GM12892 (cell line): ENCODE measurements at places on chromosomes 12 and 14.

DNA sequence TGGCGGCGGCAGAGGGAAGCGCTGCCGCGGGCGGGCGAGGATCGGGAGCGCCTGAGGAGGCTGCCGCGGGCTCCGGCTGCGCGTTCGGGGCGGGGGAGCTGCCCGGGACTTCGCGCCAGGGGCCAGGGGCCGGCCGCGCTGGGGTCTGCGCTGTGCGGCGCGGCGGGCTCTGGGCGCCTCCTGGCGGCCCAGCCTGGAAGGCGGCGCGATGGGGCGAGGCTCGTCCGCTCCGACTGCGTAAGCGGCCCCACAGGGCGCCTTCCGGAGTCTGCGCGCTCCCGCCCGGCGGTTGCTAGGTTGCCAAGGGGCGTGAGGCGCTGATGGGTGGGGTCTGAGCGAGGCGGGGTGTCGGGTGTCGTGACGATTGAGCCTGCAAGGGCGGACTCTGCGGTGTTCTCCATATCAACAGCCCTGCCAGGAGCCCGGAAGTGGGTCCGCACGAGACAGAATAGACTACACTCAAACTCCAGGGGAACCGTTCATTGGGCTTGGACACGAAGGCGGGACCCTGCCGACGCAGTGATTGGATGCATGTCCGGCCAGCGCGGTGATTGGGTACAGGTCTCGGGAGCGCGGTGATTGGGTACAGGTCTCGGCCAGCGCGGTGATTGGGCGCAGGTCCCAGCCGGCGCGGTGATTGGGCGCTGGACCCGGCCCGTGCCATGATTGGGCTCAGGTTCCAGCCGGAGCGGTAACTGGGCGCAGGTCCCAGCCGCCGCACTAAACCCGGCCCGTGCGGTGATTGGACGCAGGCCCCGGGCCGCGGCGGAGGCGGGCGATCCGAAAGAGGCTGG, at the start of gene TEDC1:
TEDC1 (plus strand) TSS at position 675 of the 794 bp plus-strand sequence. CDS start 130 bp downstream, outside the sequence.
- DNase-seq = peak; percentile 98

GRCh38 chr12:91874086-91874865, 271.4 kb downstream of the BTG1 start:
- no peak for DNase-seq

DNA sequence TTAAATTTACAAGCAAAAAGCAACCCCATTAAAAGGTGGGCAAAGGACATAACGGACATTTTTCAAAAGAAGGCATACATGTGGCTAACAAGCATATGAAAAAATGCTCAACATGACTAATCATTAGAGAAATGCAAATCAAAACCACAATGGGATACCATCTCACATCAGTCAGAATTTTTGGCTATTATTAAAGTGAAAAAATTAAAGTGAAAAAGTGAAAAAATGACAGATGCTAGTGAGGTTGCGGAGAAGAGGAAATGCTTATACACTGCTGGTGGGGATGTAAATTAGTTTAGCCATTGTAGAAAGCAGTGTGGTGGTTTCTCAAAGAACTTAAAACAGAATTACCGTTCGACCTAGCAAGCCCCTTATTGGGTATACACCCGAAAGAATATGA, 7.9 kb downstream of the OTOGL start:
- no peak for DNase-seq

- no peak for DNase-seq
Measured at GRCh38 chr14:61489932-61490331, 168.6 kb downstream of the PRKCH start.

GRCh38 chr12:49880756-49881414, 22.8 kb downstream of the FAIM2 start:
- DNase-seq = no peak

GRCh38 chr12:97182769-97183168, 275.7 kb downstream of the NEDD1 start:
- DNase-seq = no peak

DNA sequence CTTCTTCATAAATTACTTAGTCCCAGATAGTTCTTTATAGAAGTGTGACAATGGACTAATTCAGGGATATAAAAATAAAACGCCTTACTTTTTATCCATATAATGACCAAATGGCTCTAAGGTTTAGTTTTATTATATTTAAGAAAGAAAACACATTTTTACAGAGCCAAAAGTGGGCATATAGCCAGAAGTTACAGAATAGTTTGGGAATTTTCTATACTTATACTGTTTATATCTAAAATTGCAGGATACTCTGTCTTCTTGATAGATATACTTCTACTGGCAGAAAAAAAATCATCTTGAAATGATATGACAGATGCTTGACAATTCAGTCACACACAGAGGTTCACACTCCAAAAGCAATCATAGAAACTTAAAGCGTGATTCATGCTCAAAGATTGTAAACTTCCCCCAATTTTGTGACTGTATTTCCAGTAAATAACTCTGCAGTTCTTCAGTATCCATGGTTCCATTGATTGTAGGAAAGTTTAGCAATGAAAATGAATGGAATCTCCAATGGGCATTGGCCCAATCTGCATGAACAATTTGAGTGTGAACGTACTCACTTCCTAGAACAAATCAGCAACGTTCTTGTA, 307.8 kb downstream of the NOVA1 start:
- no peak for DNase-seq

DNA sequence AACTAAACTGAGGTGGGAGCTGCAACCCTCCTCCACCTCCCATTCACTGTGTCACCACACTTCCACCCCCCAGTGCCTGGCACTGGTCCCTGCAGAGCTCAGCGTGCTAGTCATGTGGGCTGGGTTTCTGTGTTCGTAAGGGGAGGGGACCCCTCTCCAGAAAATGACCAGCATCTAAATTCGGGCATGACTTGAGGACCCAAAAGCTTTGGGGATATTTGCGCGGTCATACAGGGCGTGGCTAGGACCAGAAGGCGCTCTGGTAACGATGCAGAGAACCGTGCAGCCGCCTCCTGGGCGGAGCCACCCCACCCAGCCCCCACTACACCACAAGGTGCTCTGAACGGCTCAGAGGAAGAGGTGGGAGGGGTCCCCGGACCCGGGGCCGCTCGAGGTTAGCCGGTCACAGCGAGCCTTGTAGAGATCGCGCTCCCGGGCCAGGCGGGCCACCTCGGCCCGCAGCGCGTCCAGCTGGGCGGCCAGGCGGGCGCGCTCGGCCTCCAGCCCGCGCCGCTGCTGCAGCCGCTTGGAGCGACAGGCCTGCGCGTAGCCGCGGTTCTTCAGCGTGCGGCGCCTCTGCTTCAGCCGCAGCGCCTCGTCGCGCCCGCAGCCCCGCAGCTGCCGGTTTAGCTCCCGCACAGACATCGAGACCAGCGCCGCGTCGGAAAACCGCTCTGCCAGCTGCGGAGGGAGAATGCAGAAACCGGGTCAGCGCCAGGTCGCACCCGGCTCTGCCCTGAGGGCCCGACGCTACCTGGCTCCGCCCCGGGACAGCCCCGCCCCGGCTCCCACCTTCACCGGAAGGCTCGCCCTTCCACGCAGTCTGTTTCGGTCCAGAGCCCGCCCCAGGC, 9.8 kb downstream of the CPNE6 start:
- DNase-seq = peak; percentile 91

DNA sequence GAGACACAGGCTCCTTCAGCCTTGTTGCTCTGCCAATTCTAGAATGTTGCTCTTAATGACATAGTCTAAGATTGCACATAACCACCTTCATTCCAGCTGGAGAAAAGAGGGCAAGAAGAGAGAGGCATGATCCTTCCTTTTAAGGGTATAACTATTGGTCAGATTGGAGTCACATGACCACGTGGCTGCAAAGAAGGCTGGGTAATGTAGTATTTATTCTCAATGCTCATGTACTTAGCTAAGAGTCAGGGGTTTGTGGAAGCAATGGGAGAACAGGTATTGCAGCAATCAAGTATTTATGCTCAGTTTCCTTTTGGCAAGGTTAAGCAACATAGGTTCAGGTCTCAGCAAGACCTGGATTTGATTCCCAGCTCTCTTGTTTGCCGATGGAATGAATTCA, 298.8 kb upstream of the TBX3 start:
- no peak for DNase-seq

DNA sequence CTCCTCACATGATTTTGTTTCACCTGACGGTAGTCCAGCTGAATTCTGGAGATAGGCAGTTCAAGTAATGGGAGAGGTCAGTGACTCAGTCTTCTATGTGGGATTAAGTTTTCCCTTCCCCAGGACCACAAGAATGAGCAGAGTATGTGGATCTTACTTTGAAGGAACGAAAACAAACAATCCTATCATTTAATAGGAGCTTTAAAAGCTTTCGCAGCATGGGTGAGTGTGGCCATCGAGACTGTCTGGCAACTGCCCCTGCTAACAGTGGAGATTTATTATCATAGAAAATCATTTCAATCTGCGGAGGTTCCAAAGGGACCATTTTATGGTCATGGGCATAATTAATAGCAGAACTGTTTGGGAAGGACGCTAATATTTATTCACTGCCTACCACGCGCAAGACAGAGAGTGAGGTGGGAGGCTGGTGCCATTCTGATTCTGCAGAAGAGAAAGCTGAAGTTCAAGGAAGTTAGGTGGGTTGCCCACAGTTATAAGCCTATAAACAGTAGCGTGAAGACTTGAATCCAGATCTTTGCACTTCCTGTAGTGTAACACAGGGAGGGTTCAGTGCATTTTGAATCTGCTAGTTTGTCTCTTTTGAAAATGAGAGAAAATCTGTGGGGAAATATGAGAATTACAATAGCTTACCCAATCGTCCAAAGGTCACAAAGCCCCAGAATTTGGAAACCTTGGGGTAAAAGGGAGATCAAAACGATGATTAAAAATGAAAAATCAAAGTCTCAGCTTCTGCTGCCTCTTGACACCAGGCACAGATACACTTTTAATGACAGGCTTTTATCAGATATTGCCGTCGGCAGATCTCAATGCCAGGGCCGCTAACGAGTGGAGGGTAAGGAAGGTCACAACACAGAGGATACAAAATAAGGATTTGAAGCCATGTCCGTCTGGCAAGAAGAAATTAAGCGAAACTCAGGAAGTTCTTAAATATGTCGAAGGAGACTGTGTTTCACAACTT, 209.6 kb downstream of the CRADD start:
- no peak for DNase-seq

DNA sequence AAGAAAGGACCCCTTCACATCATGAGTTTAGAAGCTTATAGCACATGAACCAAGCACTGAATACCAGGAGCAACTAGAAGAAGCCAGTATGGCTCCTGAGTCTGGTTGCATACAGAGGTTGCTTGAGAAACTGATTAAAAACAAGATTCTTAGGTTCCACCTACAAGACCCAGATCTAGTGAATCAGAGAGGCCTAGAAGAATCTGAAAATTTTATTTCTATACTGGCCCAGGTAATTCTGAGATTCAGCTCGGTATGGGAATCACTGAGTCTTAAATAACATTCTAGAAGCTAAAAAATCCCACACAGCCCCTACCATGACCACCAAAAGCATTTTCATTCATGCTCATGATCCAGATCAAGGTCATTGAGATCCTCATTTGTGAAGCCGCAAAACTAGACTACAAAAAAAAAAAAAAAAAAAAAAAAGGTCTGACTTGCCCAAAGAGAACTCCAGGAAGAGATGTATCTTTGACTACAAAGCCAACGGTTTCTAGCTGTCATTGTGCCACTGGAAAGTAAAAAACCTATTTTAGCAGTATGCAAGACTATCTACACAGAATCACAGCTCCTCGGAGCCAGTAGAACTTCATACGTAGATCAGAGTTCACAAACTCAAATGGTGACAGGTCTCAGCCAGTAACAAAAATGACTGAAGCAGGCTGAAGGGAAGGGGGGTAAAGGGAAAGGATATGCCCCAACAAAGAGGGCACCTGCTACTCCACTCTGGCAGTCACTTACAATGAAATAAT, 168.4 kb upstream of the EGLN3 start:
- no peak for DNase-seq

DNA sequence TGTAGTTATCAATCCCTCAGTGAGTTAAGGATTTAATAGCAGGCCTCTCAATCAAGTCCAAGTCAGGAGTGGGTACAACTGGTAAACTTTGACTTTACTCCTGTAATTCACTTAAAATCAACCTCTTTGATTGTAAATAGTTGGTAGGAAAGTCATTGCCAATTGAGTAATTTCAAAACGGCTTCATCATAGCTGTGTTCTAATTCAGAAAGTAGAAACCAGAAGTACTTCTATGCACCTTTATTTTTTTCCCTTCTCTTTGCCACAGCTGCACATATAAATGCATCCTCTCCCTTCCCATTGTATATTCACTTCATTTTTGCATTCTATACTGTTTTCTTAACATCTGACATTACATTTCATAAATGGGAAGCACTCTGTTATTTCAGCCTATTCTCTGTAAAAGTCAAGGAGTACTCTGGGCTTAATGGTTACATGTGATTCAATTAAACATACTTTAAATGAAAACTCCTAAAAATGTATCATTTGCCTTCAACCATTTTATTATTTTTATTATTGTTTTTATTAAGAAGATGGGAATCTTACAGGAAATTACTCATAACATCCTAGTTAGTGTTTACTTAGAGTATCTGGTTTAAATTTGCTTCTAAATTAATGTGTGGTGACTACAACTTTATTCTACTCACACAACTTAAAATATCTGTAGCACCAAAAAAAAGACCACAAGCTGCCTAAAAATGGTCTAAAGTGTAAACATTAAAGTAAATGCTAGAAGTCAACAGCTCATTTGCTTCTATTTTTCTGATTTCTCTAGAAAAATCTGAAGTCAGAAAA, 171.2 kb downstream of the CEP128 start:
- DNase-seq = no peak

- DNase-seq = no peak
Measured at GRCh38 chr12:107320929-107321631, 227.7 kb upstream of the CRY1 start.

DNA sequence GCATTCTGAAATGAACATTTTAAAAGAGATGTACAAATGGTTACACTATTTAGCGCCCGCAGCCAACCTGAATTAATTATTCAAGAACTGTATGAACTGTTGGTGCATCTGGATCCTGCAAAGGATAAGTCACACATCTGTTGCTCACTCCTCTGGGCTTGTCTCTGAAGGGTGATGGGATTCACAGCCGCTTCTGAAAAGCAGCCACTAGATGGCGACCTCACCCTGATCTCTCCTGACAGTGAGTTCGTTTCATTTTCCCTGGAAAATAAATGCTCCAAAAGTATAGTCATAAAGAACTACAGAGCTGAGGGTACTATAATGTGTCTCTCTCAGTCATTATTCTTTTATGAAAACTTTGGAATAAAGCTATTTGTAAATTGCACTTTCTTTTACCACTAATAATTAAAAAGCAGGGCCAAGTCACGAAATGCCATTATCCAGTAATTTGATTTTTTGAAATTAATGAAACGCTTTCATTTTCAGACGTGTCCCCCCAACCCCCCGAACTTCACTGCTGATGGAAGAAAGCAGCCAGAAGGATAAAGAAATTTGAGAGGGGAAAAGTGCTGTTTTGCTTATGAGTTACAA, 789.6 kb downstream of the NRXN3 start:
- DNase-seq = peak; percentile 27

DNA sequence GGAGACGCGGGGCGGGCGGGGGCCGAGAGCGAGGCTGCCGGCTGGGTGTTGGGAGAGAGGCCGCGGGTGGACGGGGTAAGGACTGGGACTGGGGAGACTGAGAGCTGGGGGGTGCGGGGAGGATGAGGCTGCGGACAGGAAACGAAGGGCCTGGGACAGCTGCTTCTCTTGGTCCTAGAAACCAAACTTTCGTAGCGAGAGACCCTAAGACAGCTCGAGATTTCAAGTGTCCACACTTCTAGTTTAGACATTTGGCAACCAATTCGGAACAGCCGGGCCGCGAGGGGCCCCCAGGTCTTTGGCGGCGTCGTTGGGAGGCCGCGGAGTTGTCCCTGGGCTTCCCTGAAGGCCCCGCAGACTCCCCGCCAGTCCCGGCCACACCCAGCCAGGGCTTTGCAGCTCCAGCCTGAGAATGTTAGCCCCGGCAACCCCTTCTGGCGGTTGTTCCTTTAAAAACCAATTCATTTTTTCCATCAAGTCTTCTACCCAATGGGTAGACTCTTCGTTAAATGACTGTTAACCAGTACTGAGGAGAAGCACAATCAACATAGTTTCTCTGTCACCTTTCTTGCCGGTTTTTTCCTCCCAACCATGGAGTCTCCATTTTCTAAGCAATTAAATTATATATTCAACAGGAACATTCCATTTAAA, 11.5 kb downstream of the NKX2-1 start:
- DNase-seq = no peak
